Esophagus mucosa (tissue), 1 donor: ENCODE measurements at places on chromosomes 2 and 18. TPM values are rescaled to one million over a fixed set of nuclear protein-coding genes. Genes with fewer than 3 reads are reported as not detected.

- ATAC-seq, result peak; percentile 15
These were observed 65.3 kb downstream of the TPO start for GRCh38 chr2:1478311-1479305.

DNA sequence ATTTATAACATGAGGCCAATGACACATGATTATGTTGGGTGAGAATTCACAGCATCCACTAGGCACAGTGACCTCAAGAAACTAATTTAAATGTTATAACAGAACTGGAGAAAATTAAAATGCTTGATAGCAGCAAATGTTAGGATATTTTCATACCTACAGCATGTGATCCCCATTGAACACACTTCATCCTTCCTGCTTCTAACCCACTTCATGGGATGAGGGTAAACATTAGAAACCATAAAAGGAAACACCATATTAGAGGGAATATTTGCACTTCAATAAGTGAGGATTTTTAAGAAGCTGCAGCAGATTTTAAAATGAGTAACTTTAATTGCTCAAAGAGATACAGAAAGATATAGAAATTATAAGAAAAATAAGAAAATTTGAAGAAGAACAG is 117.1 kb downstream of the FSHR start:
- ATAC-seq, result no peak

- peak; percentile 75 for ATAC-seq
These were observed 17.8 kb upstream of the PMAIP1 start for GRCh38 chr18:59881728-59882656.

DNA sequence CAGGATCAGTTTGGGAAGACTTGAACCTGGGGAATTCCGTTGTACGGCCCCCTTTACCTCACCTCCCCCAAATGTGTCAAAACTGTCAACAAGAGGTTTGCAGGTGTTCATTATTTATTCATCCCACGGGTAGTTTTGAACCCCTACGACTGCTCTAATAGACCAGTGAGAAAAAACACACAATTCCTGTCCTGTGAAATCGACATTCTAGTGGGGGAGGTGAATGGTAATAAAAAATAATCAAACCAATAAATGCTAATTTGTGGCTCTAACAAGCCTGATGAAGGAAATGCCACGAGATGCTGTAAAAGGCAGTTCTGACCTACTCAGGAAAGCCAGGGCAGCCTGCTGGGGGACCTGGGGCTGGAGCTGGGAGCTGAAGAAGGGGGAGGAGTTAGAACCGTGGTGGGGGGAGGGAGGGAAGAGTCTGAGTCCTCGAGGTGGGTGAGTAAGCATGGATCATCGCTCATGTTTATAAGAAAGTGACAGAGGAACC is 463 bp upstream of the DNAJB2 start:
- no peak for ATAC-seq

DNA sequence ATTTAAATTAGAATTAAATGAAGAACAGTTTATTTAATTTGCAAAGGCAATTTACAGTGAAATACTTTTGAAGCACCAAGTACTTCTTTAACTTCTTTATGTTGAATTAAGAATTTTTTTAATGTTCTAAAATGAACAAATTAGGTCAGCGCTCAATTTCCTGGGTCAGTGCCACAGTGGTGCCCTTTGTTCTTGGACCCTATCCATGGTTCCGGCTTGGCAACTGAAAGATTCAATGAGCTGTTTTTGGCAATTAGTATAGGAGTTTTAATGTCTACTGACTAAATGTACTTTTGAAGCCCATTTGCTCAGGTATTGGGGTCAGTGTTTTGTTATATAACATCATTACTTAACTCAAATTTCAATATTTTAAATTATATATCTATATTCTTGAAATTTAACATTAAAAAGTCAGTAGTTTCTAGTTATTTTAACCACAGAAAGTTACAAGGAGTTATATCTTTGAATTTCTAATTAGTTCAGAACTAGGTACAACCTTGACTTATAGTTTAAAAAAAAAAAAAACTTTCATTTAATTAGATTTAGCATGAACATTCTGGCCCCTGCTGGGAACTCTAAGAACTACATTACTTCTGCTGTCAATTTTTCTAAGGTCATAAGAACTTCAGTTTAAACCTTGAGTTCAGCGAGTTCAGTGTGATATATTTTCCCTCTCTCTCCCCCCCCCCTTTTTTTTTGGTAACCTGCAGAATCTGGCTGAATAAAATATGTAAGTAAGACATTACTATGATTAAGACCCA is 7.6 kb upstream of the MSTN start:
- no peak for ATAC-seq

SP100 gene
- total RNA-seq, result 38.5 TPM

DNA sequence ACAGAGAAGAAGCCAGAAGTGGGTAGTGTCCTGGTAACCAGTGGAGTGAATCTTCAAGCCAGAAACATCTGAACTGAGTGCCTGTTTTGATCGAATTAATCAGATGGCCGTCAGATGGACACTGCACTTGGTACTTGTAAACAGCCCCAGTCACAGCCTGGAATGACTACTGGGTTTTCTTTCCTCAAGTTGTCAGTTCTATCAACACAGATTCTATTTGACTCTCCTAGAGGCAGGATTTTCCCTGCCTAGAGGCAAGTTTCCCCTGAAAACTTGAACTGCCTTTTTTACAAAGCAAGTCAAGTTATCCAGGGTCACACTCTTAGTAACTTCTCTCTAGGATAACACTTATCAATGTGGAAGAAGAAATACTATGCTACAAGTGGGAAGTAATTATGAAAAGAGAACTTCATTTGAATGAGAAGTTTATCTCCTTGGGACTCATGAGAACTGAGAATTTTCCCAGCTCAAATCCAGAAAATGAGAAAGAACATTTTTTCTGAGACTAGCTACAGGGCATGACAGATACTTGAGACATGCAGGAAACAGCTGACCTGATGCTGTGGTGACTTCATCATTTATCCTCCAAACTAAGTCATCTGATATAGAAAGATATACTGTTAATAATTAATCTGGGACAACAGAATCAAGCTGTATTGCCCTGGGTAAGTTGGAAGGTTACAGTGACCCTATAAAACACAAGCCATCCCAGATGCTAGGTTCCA is 36.0 kb downstream of the SULT1C2 start:
- ATAC-seq, result no peak

CAPN14 gene
- 191 TPM for total RNA-seq

B4GALT6 gene
- 2.9 TPM for total RNA-seq

DNA sequence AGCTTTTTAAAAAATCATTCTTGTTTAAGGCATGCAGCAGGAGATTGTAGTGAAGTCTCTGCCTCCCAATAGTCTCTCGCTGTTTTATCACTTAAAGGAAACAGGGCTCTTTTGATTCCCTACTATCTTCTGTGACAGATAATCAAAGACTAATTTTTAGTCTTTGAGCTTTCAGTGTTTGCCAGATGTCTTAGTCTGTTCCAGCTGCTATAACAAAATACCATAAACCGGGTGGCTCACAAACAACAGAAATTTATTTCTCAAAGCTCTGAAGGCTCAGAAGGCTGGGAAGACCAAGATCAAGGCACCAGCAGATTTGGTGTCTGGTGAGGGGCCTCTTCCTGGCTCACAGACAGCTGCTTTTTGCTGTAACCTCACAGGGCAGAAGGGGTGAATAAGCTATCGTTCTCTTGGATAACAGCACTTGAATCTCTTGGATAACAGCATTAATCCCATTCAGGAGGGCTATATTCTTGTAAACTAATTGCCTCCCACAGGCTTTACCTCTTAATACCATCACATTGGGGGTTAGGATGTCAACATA is 37.8 kb upstream of the STAT4 start:
- no peak for ATAC-seq
